Activated CD4-positive, alpha-beta memory T cell treated with anti-CD3 and anti-CD28 coated beads, Interleukin-2, amount 10 ng/mL, durations not matched to agents 7 days and 5 days (primary cell): ENCODE measurements at places on chromosomes 4 and X. TPM values are rescaled to one million over a fixed set of nuclear protein-coding genes. Genes with fewer than 3 reads are reported as not detected.

FGFR3 gene
- total RNA-seq: 0.18 TPM

FGG gene
- total RNA-seq: not detected

DNA sequence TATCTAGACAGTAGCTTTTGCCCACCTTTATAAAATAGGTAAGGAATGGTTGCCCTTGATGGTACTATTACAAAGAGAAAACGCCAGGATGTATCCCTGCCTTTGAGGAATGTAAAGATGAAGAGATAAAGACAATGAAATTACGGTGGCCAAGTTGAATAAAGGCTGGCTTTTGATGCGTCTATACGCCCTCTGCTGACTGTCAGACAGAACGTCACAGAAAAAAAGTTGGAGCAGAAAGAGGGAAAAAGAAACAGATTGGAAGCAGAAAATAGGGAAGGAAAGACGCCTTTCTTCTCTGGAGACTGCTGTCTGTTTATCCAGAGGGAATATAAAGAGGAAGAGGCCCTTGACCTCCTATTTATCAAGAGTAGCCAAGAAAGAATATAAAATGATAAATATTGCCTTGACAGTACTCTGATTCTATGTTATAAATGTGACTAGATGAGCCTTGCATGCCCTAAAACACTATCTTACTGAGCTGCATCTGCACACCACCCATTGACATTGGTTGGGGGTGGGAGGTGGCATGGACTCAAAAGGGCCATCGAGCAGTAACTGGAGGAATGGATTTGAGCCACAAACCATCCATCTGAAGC is 30.6 kb downstream of the PCDH19 start:
- H3K27ac ChIP-seq: no peak overlapping the region
- H3K4me1 ChIP-seq: no peaks in the 10 kb centered on the region
- H3K36me3 ChIP-seq: no peaks in the 10 kb centered on the region
- no peak overlapping the region for H3K4me3 ChIP-seq
- no peaks in the 10 kb centered on the region for H3K27me3 ChIP-seq
- no peak for DNase-seq

- peaks cover 1% of the 10 kb centered on the region for H3K4me1 ChIP-seq
- no peak overlapping the region for H3K27ac ChIP-seq
- no peaks in the 10 kb centered on the region for H3K27me3 ChIP-seq
- DNase-seq: no peak
- no peaks in the 10 kb centered on the region for H3K36me3 ChIP-seq
- H3K4me3 ChIP-seq: no peak overlapping the region
Measured at GRCh38 chr4:99104153-99104552, 15.6 kb upstream of the ADH5 start.

DNA sequence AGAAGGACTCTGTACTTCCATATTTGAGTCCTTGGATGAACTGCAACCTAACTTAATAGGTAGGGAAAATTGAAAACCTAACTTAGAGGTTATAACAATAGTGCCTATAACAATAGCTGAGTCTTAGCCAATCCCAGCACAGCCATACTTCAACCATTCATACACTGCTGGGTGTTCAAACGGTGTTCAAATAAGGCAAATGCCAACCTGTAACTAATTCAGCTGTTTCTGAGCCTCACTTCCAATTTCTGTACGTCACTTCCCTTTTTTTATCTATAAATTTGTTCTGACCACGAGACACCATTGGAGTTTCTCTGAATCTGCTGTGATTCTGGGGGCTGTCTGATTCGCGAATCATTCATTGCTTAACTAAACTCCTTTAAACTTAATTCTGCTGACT is 9.6 kb upstream of the GRSF1 start:
- no peak overlapping the region for H3K4me3 ChIP-seq
- no peaks in the 10 kb centered on the region for H3K4me1 ChIP-seq
- no peaks in the 10 kb centered on the region for H3K27me3 ChIP-seq
- no peaks in the 10 kb centered on the region for H3K36me3 ChIP-seq
- H3K27ac ChIP-seq: no peak overlapping the region
- DNase-seq: no peak

DNA sequence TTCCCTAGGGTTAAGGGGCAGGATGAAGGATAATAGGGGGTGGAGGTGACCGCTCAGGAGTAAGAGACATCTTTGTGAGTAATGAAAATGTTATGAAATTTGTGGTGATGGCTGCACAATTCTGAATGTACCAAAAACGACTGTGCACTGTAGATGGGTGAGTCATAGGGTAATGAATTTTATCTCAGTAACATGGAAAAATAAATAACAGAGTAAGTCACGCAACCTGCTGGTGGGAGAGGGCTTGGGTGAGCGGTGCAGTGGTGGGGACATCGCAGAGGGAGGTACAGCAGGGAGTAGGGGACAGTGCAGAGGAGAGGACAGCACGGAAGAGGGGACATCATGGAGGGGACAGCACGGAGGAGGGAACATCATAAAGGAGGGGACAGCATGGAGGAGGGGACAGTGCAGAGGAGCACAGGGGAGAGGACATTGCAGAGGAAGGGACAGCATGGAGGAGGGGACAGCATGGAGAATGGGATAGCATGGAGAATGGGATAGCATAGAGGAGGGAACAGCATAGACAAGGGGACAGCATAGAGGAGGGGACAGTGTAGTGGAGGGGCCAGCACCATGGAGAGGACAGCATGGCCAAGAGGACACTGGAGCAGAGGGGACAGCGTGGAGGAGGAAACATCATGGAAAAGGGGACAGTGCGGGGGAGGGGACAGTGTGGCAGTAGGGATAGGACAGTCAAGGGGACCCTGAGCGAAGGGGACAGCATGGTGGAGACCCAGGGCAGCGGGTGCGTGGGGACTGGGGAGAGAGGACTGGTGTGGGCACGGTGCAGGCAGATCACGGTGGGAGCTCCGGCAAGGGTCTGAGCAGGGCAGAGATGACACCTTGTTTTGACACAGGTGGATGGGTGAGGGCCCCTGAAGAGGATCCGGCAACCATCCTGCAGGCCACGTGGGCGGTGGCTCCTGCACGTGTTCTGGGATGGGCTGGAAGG is 68.5 kb upstream of the MXD4 start:
- H3K4me1 ChIP-seq: no peaks in the 10 kb centered on the region
- no peaks in the 10 kb centered on the region for H3K27me3 ChIP-seq
- DNase-seq: no peak
- H3K4me3 ChIP-seq: no peak overlapping the region
- no peak overlapping the region for H3K27ac ChIP-seq
- H3K36me3 ChIP-seq: peaks cover 33% of the 10 kb centered on the region

DNA sequence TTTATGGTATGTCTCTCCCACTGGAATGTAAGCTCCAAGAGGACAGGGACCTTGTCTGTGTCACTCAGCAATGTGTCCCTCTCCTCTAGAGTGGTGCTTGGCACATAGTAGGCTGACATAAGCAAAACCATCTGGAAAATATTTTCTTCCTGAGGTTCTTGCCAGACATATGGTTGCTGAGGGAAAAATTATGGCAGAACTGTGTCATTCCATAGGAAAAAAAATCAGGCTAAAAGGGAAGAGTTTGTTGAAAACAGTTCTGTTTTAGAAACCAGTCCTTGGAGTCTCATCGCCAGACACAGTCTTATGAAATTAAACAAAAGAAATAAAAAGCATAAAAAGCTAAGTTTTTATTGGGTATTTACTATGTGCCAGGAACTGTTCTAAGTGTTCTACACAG is 60.9 kb downstream of the RTL9 start:
- no peaks in the 10 kb centered on the region for H3K27me3 ChIP-seq
- H3K27ac ChIP-seq: no peak overlapping the region
- DNase-seq: no peak
- H3K36me3 ChIP-seq: no peaks in the 10 kb centered on the region
- H3K4me1 ChIP-seq: peaks cover 2% of the 10 kb centered on the region

- no peak overlapping the region for H3K27ac ChIP-seq
- no peaks in the 10 kb centered on the region for H3K36me3 ChIP-seq
- DNase-seq: no peak
- no peaks in the 10 kb centered on the region for H3K4me1 ChIP-seq
- H3K27me3 ChIP-seq: no peaks in the 10 kb centered on the region
Measured at GRCh38 chr4:14303856-14304255, 676.3 kb upstream of the BOD1L1 start.
